ENCODE measurements at places on chromosomes 1 and 21.

GRCh38 chr1:200727257-200727656, 11.4 kb upstream of the CAMSAP2 start:
- H3K27me3 ChIP-seq, result no peaks in the 10 kb centered on the region
- DNase-seq, result no peak
- H3K27ac ChIP-seq, result no peak overlapping the region
- H3K4me3 ChIP-seq, result no peak overlapping the region

- no peak overlapping the region for H3K27ac ChIP-seq
- DNase-seq, result no peak
- H3K4me3 ChIP-seq, result no peak overlapping the region
- H3K27me3 ChIP-seq, result no peaks in the 10 kb centered on the region
Observed at GRCh38 chr1:113320972-113321680, 69.2 kb upstream of the MAGI3 start.

DNA sequence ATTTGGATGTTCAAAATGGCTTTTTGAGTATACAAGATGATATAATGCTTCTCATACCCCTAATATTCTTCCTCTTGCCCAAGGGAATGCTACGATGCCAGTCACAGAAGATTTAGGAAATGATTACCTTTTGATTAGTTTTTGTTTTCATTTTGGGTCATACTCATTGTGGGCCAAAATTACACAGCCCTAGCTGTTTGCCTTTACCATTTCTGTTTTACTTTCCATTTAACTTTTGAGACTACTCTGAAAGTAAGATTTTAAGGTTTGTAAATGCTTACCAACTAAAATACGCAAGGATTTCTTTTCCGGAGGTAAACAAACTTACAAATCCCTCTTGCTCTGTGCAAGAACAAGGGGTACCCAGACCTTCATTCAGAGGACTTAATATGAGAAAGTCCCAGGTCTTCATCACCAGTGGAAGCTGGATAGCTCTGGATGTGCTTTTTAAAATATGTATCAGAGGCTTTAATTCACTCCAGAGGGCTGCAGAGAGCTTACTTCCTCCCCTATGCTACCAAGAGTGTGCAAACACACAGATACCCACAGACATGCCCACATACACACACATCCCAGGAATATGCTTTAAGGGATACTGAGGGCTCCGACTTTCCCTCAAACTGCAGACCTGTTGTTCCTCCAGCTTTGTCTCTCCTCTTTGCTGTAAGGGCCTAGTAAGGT, 631.4 kb downstream of the SMYD3 start:
- no peaks in the 10 kb centered on the region for H3K36me3 ChIP-seq
- H3K27me3 ChIP-seq, result no peaks in the 10 kb centered on the region
- H3K27ac ChIP-seq, result peak overlapping the region; percentile 91
- no peak overlapping the region for H3K4me3 ChIP-seq
- peak; percentile 55 for DNase-seq
- peaks cover 52% of the 10 kb centered on the region for H3K4me1 ChIP-seq

DNA sequence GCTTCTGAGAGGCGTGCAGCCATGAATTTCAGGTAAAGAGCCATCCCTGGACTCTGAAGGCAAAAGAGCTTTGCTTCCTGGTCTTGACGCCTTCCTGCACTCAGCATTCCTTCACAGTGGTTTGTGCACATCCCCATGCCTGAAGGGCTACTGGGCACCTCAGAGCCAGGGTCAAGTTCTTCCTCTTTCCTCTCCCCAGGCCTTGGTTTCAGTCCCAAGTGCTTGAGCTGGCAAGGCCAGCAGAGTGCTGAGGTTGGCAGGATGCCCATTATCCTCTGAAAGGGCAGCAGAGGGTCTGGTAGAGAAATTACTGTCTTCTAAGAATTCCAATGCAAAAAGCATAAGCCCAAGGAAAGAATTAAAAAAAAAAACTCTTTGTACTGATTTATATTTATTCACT, 1064.9 kb downstream of the TTLL7 start:
- DNase-seq, result no peak
- H3K27me3 ChIP-seq, result no peaks in the 10 kb centered on the region
- no peak overlapping the region for H3K4me3 ChIP-seq

DNA sequence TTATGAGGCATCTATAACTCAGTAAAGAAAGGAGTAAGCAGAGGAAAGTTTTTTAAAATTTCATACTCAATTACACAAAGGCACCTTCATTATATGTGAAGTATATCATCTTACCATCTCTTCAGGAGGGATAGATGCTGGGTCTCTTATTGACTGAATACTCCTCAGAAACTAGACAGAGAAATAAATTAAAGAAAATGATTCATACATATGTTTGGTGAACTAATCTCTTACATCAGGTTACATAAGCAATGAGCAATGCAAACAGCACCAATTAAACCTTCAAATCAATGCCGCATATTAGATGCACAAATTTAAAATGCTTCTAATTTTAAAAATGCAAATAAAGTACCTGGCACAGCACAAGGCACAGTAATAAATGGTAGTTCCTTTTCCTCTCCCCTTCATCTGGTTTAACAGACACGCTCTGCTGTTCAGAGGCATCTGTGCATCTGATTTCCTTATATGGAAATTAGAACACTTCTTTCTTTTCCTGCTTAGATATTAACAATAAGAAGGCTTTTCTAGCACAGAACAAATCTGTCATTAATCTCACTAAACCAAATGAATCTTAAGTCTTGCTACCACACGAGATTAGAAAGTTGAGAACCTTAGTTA, 20.0 kb downstream of the SCYL3 start:
- H3K4me3 ChIP-seq, result no peak overlapping the region
- no peak for DNase-seq
- no peaks in the 10 kb centered on the region for H3K27me3 ChIP-seq
- H3K4me1 ChIP-seq, result peaks cover 20% of the 10 kb centered on the region

DNA sequence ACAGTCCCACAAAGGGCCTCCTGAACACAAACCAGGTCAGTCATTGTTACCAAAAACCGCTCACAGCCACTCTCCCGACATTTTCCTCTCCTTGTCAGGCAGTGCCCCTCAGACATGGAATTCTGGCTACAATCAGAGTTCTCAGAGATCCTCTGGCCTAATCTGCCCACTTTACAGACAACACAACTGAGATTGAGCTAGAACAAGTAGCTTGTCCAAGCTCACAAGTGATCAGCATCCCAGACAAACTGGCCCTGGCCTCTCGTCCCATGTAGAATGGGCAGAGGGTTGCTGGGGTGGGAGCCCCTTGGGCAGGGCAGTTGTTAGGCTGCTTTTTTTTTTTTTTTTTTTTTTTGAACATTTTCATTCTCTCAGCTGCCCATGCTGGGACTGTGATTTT, 57.2 kb downstream of the KCNN3 start:
- H3K4me3 ChIP-seq, result no peak overlapping the region
- H3K27ac ChIP-seq, result no peak overlapping the region
- H3K36me3 ChIP-seq, result no peaks in the 10 kb centered on the region
- H3K27me3 ChIP-seq, result peaks cover 52% of the 10 kb centered on the region
- no peak for DNase-seq

- H3K4me1 ChIP-seq, result peaks cover 58% of the 10 kb centered on the region
- H3K4me3 ChIP-seq, result peak overlapping the region; percentile 4
- no peaks in the 10 kb centered on the region for H3K27me3 ChIP-seq
Observed at GRCh38 chr1:198168227-198168626, 11.4 kb downstream of the NEK7 start.

DNA sequence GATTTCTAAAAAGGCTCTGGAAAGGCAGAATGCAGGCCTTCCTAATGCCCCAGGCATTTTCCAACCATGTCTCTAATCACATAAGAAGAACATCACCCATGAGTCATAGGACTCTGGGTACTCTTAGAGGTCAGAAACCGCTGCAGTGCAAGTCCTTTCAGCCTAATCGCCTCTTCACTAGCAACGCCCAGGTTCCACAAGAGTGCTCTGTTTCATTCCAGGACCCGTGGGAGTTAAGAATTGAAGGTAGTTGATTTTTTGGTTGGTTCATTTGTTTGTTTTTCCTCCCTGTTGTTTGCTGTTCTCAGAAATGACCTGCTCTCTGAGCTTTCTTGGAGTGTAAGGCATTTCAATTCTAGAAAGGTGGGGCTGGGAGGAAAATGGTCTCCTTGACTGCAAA, 123.2 kb downstream of the NR5A2 start:
- no peaks in the 10 kb centered on the region for H3K27me3 ChIP-seq
- H3K36me3 ChIP-seq, result no peaks in the 10 kb centered on the region
- H3K4me3 ChIP-seq, result no peak overlapping the region
- peak; percentile 94 for DNase-seq
- no peak overlapping the region for H3K27ac ChIP-seq

DNA sequence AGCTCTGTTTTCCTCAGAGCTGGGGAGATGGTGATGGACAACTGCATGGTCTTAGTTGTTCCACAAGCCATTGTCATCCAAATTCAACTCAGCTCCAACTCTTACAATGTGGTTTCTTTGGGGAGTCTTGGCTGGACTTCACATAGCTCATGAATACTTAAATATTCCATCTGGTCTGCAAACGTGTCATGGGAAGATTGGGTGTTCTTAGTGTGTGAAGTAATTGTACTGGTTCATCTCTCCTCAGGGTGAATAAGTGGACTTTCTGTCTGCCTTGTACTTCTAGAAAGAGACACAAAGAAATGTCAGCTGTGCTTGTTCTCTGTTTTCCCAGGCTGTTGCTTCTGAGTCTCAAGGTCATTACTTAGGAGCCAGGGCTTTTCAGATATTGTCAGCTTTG, 106.6 kb downstream of the VPS13D start:
- no peak overlapping the region for H3K27ac ChIP-seq
- no peak for DNase-seq
- H3K27me3 ChIP-seq, result no peaks in the 10 kb centered on the region
- H3K4me3 ChIP-seq, result no peak overlapping the region
- H3K36me3 ChIP-seq, result peaks cover 40% of the 10 kb centered on the region
- peaks cover 8% of the 10 kb centered on the region for H3K4me1 ChIP-seq

DNA sequence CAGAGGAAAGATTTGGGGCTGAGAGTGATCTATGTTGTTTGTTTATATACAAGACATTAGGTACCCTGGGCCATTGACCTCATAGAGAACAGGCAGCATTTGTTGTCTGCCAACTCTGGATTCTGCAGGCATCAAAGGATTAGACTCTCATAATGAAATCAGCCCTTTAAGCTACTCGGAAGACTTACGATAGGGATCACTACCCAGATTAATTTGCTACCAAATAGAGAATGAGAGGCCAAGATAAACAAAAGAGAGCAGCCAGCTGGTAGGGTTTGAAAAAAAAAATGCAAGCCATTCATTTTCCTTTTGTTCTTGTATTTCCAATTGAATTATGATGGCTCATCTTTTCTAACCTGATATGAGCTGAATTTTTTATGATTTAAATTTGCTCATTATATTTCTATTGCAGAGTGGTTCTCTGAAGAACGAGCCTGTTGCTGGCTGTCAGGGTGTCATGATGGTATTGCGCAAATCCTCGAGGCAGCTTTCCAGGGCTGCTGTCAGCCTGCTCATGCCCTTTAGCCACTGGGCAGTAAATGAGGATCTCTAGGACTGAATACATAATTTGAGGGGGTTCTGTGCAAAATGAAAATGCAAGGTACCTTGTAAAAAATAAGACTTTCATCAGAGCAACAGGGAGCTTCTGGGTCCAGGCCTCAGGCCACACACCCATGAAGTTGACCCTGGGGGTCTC, 116.4 kb upstream of the KCNJ15 start:
- H3K4me1 ChIP-seq, result no peaks in the 10 kb centered on the region
- H3K27ac ChIP-seq, result no peak overlapping the region
- H3K27me3 ChIP-seq, result peaks cover 13% of the 10 kb centered on the region
- no peak overlapping the region for H3K4me3 ChIP-seq
- DNase-seq, result no peak

GRCh38 chr1:166116026-166116425, 50.8 kb downstream of the FAM78B start:
- no peak overlapping the region for H3K4me3 ChIP-seq
- H3K27ac ChIP-seq, result no peak overlapping the region
- H3K27me3 ChIP-seq, result no peaks in the 10 kb centered on the region

- no peaks in the 10 kb centered on the region for H3K36me3 ChIP-seq
- no peak overlapping the region for H3K4me3 ChIP-seq
- H3K27me3 ChIP-seq, result no peaks in the 10 kb centered on the region
- H3K27ac ChIP-seq, result no peak overlapping the region
Observed at GRCh38 chr1:221141096-221141495, 261.9 kb downstream of the HLX start.

DNA sequence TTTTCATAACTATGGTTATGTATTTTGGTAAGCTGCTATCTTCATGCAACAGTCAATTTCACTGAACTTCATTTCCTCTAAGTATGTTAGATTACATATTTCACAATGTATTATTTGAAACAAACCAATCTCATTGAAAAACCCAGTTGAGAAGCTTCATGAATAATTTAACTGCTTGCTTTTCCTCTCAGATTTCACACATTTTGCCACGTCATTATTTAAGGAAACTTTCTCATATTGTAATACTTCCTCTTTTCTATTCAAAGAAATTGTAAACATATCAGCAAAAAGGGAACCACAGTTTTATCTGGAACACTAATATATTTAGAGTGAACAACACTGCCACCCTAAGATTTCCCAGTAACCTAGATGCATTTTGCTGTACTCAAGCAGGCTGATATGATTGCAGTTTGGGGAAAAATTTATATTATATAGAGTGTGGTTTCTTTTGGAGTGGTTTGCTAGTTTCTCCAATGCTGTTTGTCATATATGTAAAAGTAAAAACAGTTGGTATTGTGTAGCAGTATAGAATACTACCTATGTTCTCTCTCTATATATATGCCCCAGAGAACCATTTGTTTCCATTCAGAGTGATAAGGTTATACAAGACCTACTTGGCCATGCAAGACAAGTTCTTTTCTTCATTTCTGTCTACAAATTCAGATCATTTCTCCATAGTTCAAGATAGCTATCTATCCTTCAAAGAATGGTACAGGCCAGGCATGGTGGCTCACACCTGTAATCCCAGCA, 28.4 kb upstream of the AHCTF1 start:
- H3K36me3 ChIP-seq, result no peaks in the 10 kb centered on the region
- no peak overlapping the region for H3K4me3 ChIP-seq
- no peak for DNase-seq
- H3K27me3 ChIP-seq, result no peaks in the 10 kb centered on the region
- H3K4me1 ChIP-seq, result no peaks in the 10 kb centered on the region

DNA sequence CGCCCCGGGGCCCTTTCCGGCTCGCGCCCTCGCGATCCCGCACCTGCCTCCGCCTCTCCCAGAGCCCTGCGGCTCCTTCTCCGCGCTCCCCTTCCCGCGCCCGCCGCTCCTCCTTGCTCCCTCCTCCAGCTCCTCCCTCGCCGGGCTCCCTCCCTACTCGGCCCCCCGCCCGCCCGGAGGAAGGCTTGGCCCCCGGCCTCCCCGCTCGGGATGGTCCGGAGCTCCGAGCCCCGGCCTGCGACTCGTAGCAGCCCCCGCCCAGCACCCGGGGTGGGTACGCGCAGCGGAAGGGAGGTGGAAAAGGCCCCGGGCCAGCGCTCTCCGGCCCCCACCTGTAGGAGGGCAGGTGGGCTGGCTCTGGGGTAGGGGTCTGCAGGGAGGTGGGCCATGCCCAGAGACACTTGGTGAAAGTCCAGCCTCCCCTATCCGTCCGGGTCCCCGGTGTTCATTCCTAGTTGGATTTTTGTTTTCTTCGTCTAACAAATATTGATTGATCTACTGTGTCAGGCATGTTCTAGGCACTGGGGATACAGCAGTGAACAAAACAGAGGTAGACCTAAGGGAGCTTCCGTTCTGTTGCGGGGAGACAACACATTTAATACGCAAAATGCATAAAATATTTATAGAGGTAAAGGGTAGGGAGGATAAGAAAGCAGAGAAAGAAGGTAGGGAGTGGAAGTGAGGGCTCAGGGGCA, at the start of gene HTR1D:
Gene HTR1D (minus strand): TSS at position 82 of the 695 bp plus-strand sequence. CDS start 23,283 bp downstream, outside the sequence.
- H3K27ac ChIP-seq, result no peak within 1 kb of the TSS
- no peaks in the 10 kb centered on the region for H3K4me1 ChIP-seq
- peak within 1 kb of the TSS; percentile 55 for H3K4me3 ChIP-seq
- H3K36me3 ChIP-seq, result no peaks in the 10 kb centered on the region
- H3K27me3 ChIP-seq, result peaks cover 36% of the 10 kb centered on the region

GRCh38 chr1:62588000-62588399, 9.3 kb upstream of the ANGPTL3 start:
- no peaks in the 10 kb centered on the region for H3K36me3 ChIP-seq
- H3K4me1 ChIP-seq, result peaks cover 16% of the 10 kb centered on the region
- no peaks in the 10 kb centered on the region for H3K27me3 ChIP-seq
- peak overlapping the region; percentile 17 for H3K27ac ChIP-seq

Data from osteoblast (primary cell).